ENCODE measurements at places on chromosomes 5 and 9.

- DNase-seq: no peak
These were observed 44.9 kb upstream of the STXBP1 start for GRCh38 chr9:127567035-127567729.

DNA sequence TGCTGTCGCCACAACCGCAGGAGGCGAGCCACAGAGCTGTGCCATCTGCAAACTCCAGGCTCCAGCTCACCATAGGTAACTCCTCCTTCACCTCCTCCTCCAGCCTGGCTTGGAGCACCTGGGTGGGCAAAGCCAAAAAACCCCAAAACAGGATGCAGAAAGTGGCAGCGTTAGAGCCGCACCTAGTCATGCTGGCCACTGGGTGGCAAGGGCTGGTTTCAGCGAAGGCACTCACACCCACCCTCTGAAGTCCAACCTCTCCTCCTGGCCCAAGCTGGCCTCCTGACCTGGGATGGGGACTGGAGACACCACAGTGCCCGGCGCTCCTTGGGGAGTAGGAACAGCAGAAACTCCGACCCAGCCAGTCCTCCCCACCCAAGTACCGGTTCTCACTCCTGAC is 28.7 kb upstream of the ZNF354B start:
- no peak for DNase-seq

GRCh38 chr9:86408121-86408520 is 53.9 kb upstream of the TUT7 start:
- DNase-seq: no peak

DNA sequence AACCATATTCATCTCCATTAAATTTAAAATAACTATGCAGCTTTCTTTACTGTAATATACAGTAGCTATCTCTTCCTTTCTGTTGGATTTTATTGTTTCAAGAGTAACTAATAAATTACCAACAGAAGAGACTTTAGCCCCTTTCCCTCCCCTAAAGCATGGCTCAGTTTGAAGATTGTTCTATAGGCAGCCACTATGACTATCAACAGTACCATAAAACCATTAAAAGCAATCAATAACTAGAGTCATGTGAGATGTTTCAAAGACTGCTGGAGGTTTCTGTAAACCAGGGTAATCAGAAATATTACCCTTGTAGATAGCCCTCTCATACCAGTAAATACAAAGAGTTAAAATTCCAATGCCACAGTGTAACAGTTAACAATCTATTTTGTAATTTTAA is 73.0 kb downstream of the TMEM161B start:
- no peak for DNase-seq

- no peak for DNase-seq
These were observed 570.6 kb upstream of the CDH9 start for GRCh38 chr5:27608992-27609391.

GRCh38 chr5:135105105-135105484 is 71.1 kb upstream of the PITX1 start:
- no peak for DNase-seq

DNA sequence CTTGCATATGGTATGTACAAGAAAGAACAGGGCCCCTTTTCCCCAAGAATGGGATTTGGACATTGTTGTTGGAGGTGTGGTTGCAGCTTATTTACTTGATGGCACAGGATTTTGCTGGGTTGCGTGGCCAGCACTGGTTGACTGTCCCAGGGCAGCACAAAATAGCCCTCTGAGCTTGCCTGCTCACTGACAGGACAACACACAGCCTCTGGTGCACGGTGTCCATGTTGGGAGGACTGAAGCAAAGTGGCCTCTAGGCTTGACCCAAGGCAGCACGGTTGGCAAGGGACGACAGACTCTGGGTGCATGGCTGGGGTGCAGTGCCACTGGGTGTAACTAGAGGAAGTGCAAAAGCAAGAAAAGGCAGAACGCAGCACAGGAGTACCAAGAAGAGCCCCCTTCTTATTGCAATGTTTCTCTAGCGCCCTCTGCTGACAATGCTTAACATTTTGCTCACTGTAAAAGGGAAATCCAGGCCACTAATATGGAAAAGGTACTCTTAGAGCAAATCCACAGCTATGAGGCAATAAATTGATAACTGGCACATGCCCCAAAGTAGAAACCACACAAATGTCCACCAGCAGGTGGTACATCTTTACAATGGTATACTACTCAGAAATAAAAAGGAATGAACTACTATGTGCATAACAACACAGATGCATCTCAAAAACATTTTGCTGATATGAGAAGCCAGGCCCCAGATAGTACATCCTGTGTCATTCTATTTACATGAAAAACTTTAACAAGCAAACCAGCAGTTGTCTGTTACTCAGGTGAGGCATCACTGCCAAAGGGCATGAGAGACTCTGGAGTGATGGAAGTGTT is 47.4 kb upstream of the BARX1 start:
- DNase-seq: peak; percentile 43

GRCh38 chr5:77355080-77355479 is 137.0 kb downstream of the WDR41 start:
- no peak for DNase-seq

DNA sequence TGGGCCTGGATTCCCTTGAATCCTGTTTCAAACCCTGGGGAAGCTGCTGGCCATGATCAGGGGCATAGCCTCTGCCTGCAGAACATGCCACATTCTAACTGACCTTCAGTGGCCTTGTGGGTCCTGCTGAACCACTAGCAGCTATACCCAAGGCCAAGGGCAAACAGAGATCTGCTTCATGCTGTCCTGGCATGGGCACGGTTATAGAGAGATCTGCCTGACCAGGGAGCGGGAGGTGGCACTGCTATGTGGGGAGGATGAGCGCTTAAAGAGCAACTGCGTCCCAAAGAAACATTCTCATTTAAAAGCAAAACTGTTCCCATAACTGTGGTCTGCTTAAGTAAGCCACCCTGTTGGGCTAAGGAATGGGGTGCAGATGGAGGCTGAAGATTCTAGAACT is 36.5 kb upstream of the SYNPO start:
- DNase-seq: no peak

GRCh38 chr5:143506836-143507552 is 103.5 kb upstream of the NR3C1 start:
- DNase-seq: no peak

GRCh38 chr9:36023260-36024048 is 13.3 kb upstream of the RECK start:
- peak; percentile 69 for DNase-seq

DNA sequence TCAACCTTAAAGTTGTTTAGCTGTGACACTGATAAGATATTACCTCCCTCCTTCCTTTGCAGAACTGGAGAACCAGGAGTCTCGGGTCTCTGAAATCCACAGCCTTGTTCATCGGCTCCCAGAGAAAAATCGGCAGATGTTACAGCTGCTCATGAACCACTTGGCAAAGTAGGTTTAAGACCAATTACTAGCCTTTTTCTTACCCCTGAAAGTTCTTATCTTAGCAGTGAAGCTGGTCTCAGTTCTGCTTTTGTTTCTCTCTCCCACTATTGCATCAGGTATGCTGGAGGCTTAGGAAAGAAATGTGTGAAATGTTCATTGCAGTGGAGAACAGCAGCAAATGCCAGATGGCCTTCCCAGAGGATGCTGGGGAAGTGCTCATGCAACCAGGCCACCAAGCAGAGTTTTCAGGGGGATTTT is 287.4 kb downstream of the ARHGAP26 start:
- DNase-seq: no peak
